ENCODE measurements at places on chromosomes 11 and 22. TPM values are rescaled to one million over a fixed set of nuclear protein-coding genes. Genes with fewer than 3 reads are reported as not detected.

DNA sequence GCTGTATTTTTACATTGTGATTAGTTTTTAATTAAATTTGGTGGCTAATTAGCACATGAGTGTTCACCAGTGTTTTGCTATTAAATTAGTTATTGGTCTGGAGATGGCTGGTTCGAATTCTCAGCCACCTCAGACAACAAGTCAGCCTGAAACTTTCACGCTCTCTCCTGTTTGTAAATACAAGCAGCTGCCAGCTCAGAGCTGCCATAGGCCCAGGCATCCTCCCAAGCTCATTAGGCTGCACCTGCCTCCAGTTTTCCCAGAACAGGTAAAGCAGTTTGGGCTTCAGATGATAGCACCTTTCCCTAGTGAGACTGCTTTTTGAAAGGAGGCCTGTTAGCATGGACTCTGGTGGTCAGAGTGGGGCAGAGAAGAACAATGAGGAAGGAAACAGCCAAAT lies 156.8 kb downstream of the NAV2 start:
- no peak for DNase-seq

GRCh38 chr11:27719546-27719925 lies 19.3 kb upstream of the BDNF start:
- no peak for DNase-seq

DNA sequence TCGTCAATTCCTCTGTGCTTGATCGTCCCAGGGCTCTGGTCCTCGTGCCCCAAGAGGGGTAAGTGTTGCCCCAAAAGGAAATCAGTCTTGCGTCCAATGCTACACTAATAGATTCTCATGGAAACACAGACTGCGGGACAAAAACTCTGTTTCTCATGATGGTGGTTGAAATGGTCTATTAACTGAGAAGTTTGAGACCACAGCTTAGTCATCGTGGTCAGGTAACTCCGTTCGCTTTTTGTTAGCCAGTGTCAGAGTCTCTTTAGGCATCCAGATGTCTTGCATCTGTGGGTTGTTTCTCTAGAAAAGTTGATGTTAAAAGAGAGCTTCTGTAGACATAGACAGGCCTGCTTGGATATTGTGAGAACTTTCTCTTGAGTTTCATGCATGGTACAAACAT lies 104.6 kb upstream of the SORL1-AS1 start:
- no peak for DNase-seq

DNA sequence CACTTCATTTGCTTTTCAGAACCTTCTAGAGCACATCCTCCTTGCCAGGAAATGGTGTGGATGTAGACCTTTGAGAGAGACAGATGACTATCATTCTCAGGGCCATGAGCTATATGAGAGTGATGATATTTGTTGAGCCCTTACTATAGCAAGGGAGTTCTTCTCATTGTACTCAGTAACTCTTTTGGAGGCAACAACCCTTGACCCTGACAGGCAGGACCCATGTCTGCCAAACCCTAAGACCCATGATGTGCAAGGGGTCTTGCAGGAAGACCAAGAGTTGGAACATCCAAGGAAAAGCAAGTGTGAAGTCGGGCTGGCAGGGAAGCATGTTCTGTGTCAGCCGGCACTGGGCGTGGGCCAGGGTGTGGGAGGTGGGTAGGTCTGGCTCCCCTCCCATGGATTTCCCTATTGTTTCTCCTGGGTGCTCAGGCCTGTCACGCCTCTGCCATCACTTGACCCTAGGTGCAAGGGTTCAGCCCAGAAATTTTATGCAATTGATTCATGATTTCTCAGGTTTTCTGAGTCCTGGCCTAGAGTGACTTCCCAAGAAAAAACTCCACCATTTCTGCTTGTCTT lies 1.2 kb downstream of the FOLR3 start:
- DNase-seq, result no peak

DNA sequence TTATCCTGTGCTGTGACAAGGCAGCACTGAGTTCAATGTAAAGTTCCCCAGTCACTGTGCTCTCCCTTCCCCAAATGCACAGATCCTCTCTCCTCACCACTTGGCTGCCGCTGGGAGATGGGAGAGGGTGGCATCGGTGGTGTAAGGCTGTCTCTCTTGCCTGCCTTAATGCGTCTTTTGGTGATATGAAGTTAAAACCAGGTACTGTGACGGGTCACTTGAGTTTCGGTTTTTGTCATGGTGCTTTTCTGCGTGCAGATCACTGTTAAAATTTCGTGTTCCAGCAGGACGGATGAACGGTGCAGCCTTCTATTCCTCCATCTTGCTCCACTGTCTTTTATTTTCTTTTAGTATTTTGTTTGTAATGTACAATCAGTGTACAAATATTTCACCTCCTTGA lies 18.6 kb downstream of the GLB1L2 start:
- no peak for DNase-seq

DNA sequence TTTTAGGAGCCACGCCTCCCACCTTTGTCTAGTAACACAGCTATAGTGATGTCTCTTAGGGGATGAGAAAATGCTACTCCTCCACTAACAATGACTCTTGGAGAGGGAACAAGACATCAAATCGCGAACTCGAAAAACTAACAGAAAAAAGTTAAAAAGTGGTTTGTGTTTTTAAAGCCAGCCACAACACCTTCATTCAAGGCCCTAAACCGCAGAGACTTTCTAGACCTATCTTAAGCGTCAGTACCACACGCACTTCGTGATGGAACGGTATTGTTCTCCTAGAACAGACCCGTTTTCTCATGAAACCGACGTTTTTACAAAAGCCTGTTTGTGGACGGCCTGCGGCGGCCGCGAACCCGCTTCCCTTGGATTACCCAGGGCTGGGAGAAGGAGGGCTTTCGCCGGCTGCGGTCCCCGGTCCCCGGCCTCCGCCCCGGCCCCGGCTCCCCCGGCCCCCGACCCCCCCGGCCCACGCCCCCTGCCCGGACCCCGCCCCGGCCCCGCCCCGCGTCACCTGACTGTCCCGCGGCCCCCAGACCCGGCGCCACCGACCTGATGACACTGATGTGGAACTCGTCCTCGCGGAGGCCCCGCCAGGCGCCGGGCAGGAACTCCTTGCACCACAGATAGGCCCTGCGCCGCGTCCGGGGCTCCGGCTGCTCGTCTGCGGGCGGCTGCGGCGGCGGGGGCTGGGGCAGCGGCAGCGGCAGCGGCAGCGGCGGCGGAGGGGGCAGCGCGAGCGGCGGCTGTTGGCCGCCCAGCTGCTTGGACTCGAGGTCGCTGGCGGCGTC lies 718 bp downstream of the CHKA start:
- DNase-seq, result peak; percentile 81

GRCh38 chr11:14331476-14332136 lies 27.4 kb downstream of the RRAS2 start:
- no peak for DNase-seq

DNA sequence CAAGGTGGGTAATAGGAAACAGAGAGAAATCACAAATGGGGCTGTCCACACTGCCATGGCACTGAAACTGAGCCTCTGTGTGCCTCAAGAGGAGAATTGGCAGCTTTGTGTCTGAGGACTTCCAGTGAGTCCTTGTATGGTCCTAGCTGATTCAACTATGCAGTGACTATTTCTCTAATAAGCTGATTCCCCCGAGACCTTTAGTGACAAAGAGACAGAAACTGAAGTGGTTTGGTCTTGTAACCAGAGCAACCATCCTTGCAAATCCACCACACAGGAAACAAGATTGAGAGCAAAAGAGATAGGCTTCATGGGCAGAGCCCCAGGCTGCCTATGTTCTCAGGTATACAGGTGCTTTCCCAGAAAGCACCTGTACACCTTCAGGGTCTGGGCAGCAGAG lies 1038.5 kb downstream of the NTM start:
- no peak for DNase-seq

GRCh38 chr11:108561535-108561991 lies 32.0 kb downstream of the EXPH5 start:
- DNase-seq, result no peak

GRCh38 chr11:105881027-105881426 lies 141.0 kb downstream of the MSANTD4 start:
- no peak for DNase-seq

The BARX2 gene
- not detected for total RNA-seq

The CD248 gene
- total RNA-seq, result 26.7 TPM

The OR51B4 gene
- not detected for total RNA-seq

The DDI1 gene
- not detected for total RNA-seq

The TMEM151A gene
- total RNA-seq, result 0.14 TPM
